NK-92 treated with Interleukin-12 subunit alpha and Interleukin-12 subunit beta, amount 100 ng/mL, for 24 hours (cell line): ENCODE measurements at places on chromosomes 6 and 20.

- DNase-seq, result no peak
Observed at GRCh38 chr6:81387163-81387562, 365.3 kb downstream of the TENT5A start.

DNA sequence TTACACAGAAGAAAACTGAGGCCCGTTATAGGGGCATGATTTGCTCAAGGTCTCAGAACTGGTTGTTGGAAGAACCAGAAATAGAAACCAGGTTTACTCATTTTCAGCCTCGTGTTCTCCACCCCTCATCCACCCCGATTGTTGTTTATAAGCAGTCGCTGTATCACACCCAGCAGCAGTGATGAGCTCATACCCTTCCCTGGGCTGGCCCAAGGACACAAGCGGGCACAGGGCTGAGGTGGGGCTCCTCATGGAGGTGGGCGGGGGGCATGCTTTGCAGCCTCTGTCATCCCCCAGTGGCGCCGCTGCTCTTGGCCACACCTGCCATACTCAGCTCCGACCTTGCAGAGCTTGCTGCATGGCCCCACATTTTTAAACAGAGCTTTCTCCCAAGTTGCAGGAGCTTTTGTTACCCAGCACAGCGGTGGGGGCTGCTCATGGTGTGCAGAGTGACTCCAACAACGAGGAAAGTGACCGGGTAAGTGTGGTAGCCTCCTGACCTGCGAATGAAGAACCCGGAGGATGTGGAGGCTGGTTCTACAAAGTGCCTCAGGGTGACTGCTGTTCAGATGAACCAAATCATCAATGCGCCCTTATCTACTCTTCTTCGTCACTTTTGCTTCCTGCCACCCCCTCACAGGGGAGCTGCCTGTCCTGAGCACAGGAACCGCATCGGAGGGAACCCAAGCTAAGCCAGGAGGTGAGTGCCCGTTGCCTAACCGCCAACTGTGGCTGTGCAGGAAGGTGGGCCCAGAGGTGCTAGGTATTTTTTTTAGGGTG, 43.6 kb upstream of the NKX2-2 start:
- DNase-seq, result no peak

GRCh38 chr20:62765432-62766070, 30.7 kb upstream of the MRGBP start:
- DNase-seq, result no peak

- DNase-seq, result no peak
Observed at GRCh38 chr6:116877743-116878142, 701 bp downstream of the RFX6 start.

- no peak for DNase-seq
Observed at GRCh38 chr6:40312213-40313015, 274.8 kb downstream of the LRFN2 start.

DNA sequence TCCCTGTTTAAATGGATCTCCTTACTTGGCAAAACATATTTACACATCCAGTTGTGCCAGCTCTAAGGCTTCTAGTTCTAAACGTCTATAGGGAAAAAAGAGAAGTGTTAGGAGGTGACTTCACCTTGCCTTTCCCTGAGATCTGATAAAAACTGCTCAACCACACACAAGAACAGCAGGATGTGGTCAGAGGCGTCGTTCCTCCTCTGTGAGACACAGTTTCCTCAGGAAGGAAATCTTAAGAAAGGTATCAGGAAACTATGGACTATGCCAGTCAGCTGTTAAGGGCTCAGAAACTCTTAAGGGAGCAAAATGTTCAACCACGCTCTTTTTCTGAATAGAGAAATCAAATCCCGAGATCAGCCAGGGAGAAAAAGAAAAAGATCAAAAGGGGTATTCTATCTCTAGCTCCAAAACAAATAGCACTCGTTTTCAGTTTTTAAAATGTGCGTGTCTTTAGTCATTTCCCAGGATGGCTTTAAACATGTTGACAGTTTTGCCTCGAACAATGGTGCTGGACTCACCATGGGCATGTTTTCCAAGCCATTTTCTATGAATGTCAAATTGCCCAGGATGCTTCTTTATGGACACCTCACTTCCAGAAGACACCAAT, 154.5 kb downstream of the HACE1 start:
- peak; percentile 6 for DNase-seq

- no peak for DNase-seq
Observed at GRCh38 chr6:123598011-123598410, 38.7 kb downstream of the TRDN start.

DNA sequence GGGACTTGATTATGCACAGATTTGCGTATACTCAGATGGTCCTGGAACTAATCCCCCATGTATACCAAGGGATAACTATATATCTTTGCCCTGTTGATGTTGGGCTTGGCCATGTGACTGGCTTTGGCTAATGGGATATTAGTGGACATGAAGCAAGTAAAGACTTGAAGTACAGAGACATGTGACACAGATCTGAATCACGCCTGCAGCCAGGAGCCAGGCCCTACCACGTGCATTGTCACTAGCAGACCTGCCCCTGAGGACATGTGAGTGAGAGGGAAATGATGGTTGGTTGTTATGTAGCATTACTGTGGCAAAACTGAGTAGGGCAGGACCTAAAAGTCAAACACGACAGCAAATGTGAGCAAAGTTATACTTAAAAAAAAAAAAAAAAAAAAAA, 155.7 kb downstream of the AKAP7 start:
- no peak for DNase-seq

- no peak for DNase-seq
Observed at GRCh38 chr6:40996591-40997233, 42.3 kb downstream of the UNC5CL start.

- no peak for DNase-seq
Observed at GRCh38 chr6:15793826-15794225, 131.0 kb upstream of the DTNBP1 start.
